ENCODE measurements at places on chromosomes 5 and 9. TPM values are rescaled to one million over a fixed set of nuclear protein-coding genes. Genes with fewer than 3 reads are reported as not detected.

The OGN gene
- 27.7 TPM for total RNA-seq

The PCAT7 gene
- total RNA-seq, result 0.09 TPM

The CCL27 gene
- not detected for total RNA-seq

The FOXD1 gene
- total RNA-seq, result not detected
